AG04450 (cell line): ENCODE measurements at places on chromosomes 7 and 10. TPM values are rescaled to one million over a fixed set of nuclear protein-coding genes. Genes with fewer than 3 reads are reported as not detected.

SPACDR gene
- 0.76 and 1.3 TPM in 2 replicates for polyA plus RNA-seq

RGS10 gene
- polyA plus RNA-seq = 174 and 219 TPM in 2 replicates

SYT15 gene
- polyA plus RNA-seq = 0.15 and 0.20 TPM in 2 replicates

CYP3A4 gene
- not detected in 2 replicates for polyA plus RNA-seq

KIF20B gene
- polyA plus RNA-seq = 2.4 and 4.5 TPM in 2 replicates

MACROH2A2 gene
- 21.8 and 22.8 TPM in 2 replicates for polyA plus RNA-seq
